PC-9 (cell line): ENCODE measurements at places on chromosomes 3 and 15. TPM values are rescaled to one million over a fixed set of nuclear protein-coding genes. Genes with fewer than 3 reads are reported as not detected.

DNA sequence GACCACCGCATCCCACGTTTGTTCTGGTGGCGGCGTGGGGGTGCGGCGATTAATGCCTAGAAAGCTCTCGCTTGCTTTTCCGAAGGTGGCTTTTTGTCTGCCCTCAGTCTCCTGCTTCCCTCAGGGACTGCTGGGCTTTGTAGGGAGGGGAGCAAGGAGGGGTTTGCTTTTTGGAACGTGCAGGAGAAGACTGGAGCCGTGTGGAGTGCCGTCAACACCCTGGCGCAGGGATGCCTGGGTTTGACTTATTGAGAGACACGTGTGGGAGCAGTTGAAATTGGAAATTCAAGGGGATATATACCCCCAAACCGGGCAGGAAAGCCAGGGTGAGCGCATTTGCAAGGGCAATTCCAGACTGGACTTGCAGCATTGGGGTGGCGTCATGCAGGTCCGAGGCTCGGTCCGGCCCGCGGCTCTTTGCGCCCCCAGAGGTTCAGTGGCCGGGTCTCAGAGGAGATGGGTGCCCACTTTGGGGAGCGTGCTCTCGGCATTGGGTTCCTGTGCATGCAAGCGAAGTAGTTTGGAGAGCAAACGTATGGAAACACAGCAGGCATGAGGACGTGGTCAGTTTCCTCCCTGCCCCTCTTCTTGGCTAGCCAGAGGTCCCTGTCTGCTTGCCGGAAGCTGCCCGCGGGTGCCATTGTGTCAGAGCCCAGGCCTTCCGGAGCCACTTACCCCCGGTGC is 2.1 kb downstream of the EPHB1 start:
- H3K27ac ChIP-seq = no peak overlapping the region
- no peak for DNase-seq
- no peaks in the 10 kb centered on the region for H3K36me3 ChIP-seq
- no peak overlapping the region for H3K4me3 ChIP-seq
- peaks cover 41% of the 10 kb centered on the region for H3K27me3 ChIP-seq

DNA sequence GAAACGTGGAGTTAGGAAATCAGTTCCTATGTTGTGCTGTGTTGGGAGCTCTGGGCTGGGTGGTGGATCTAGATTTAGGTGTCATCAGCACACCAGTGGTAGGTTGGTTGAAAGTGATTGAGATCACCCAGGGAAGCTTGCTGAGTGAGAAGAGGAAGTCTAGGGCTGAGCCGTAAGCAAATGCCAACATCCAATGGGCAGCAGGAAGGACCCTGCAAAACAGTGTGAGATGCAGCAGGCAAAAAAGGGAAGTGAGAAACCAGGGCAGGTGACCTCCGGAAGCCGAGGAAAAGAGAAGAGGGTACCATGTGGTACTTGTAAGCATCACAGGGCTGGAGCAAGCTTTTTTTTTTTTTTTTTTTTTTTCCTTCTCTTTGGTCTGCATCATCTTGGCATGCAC is 15.9 kb upstream of the COPG1 start:
- no peaks in the 10 kb centered on the region for H3K36me3 ChIP-seq
- H3K4me3 ChIP-seq = no peak overlapping the region
- H3K27ac ChIP-seq = no peak overlapping the region
- H3K4me1 ChIP-seq = peaks cover 41% of the 10 kb centered on the region

The DUOXA2 gene
- total RNA-seq = not detected in 2 replicates

The SAMD7 gene
- not detected in 2 replicates for total RNA-seq

The GXYLT2 gene
- total RNA-seq = 1.7 and 2.9 TPM in 2 replicates

The IQCB1 gene
- 14.6 and 14.8 TPM in 2 replicates for total RNA-seq
